ENCODE measurements at places on chromosomes 6 and 20.

DNA sequence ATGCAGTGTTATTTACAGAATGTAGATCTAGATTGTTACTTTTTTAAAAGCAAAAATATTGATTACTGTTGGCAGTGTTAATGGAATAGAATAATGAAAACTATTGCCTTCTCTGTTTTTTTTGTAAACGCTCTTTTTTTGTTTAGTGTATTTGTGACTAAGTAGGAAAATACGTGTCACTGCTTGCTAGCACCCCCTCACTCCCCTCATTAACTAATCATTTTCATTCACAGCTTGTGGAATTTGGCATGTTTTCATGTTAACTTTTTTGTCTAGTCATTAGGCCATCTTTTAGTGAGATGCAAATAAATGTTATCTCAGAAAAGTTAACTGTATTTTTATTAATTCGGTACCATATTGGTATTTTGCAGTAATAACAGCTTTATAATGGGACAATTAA, 29.8 kb downstream of the ADGRG6 start:
- H3K4me3 ChIP-seq: no peak overlapping the region
- H3K4me1 ChIP-seq: no peaks in the 10 kb centered on the region
- no peak for DNase-seq
- H3K36me3 ChIP-seq: no peaks in the 10 kb centered on the region
- H3K27ac ChIP-seq: no peak overlapping the region

DNA sequence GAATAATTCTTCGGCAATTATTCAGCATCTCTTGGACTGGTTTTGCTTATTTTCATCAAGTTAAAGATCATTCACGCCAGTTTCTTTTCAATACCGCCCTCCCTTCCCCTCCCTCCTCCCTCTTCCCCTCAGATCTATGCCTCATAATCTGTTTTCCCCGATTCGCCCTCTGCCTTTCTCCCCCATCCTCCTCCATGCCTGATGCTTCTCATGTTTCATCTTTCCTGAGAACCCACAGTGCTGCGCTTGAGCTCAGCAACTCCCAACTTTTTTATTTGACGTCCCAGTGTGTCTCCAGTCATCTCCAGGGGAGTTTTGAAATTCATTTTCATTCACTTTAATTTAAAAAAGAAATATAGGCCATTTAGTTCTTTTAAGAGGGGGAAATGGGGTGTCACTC, 142.7 kb downstream of the PTPRT start:
- H3K4me3 ChIP-seq: no peak overlapping the region
- H3K36me3 ChIP-seq: no peaks in the 10 kb centered on the region
- H3K4me1 ChIP-seq: no peaks in the 10 kb centered on the region

DNA sequence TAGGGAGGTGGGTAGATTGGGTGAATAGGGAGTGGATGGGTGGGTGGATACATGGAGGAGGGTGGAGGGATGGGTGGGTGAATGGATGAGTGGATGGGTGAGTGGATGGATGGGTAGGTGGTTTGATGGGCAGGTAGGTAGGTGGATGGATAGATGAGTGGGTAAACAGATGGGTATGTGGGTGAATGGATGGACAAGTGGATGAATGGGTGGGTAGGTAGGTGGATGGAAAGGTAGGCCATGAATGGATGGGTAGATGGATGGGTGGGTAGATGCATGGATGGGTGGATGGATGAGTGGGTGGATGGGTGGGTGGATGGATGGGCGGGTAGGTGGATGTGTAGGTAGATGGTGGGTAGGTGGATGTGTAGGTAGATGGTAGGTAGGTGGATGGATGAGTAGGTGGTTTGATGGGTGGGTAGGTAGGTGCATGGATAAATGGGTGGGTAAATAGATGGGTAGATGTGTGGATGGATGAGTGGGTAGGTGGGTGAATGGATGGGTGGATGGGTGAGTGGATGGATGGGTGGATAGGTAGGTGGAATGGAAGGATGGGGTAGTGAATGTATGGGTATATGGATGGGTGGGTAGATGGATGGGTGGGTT, 51.4 kb downstream of the NPEPL1 start:
- no peaks in the 10 kb centered on the region for H3K36me3 ChIP-seq
- DNase-seq: no peak
- no peak overlapping the region for H3K4me3 ChIP-seq
- peaks cover 6% of the 10 kb centered on the region for H3K27me3 ChIP-seq

DNA sequence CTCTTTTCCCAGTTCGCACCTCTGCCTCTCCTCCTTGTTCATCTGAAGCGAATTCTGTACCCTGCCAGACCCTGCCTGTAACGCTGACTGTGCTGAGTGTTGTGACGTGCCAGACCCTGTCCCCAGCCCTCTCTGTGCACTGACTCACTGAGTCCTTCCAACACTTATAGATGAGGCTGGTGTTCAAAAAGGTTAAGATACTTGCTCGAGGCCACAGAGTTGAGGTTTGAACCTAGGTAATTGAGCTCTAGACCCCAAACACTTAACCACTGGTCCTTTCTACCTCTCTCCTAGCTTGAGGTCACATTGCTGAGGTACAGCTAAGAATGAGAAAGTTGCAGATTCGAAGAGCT, 45.7 kb upstream of the NEDD9 start:
- H3K27me3 ChIP-seq: no peaks in the 10 kb centered on the region
- DNase-seq: no peak
- peak overlapping the region; percentile 9 for H3K4me3 ChIP-seq
- H3K4me1 ChIP-seq: peaks cover 30% of the 10 kb centered on the region

- no peak overlapping the region for H3K4me3 ChIP-seq
- H3K4me1 ChIP-seq: peaks cover 17% of the 10 kb centered on the region
- no peak overlapping the region for H3K27ac ChIP-seq
- DNase-seq: no peak
Observed at GRCh38 chr6:33720998-33721397, 9.5 kb upstream of the UQCC2 start.
